Stomach (tissue), 19 donors: ENCODE measurements at places on chromosomes 2 and 18.

- no peak for DNase-seq
Measured at GRCh38 chr2:65344689-65345088, 87.7 kb downstream of the SPRED2 start.

- DNase-seq: no peak
Measured at GRCh38 chr2:165414187-165414586, 55.3 kb upstream of the CSRNP3 start.

- DNase-seq: peak; percentile 70
Measured at GRCh38 chr2:230828272-230828961, 36.3 kb upstream of the ITM2C start.

DNA sequence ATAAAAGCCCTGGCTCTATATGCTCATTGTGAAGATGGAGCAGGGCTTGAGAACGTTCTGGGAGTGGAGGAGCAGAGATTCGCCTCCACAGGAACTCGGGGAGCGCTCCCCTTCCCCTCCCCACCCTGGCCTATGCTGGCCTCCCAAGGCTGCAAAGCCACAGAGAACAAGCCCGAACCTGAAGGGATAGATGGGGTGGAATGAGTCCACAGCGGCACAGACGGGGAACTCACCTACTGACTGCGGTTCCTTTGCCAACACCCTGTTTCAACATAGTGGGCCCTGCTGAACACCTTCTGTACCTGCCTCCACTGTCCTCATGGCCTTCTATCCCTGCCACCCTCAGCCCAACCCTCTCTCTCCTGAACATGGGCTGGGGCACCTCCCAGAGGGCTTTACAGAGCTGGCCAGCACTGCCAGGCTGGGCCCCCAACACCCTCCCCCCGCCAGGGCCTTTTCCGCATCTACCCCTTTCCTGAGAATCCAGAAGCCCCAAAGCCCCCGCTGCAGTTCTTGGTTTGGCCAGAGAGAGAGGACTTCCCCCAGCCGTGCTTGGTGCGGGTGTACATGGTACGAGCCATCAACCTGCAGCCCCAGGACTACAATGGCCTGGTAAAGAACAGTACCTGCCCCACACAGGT, 41.5 kb downstream of the LMAN2L start:
- no peak for DNase-seq

GRCh38 chr2:176106581-176107539, at the start of gene HOXD11:
TSS of gene HOXD11 (plus strand) at chr2:176107280. CDS start at chr2:176107356, 76 bp downstream.
- DNase-seq: no peak

DNA sequence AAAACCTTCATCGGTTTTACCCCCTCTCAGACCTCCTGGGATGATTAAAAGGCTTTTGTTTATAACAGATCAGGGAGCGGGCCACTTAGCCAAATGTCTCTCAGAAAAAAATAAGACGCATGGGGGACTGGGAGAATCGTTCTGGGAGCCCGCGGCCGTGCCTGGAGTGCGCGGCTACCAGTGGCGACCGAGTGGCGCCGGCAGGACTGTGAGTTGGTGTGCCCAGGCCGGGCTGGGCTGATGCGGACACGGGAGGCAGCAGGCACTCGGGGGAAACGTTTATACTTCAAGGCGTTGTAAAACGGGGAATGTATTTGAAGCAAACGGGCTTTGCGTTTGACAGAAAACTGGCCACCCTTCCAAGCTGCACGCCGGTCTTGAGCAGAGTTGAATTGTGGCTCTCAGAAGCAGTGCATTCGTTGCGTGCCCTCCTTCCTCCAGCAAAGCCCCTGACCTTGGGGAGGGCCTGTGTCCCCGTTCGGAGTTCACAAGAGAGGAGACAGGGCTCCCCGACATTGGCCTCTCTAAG, 4.7 kb upstream of the HOXD10 start:
- no peak for DNase-seq

DNA sequence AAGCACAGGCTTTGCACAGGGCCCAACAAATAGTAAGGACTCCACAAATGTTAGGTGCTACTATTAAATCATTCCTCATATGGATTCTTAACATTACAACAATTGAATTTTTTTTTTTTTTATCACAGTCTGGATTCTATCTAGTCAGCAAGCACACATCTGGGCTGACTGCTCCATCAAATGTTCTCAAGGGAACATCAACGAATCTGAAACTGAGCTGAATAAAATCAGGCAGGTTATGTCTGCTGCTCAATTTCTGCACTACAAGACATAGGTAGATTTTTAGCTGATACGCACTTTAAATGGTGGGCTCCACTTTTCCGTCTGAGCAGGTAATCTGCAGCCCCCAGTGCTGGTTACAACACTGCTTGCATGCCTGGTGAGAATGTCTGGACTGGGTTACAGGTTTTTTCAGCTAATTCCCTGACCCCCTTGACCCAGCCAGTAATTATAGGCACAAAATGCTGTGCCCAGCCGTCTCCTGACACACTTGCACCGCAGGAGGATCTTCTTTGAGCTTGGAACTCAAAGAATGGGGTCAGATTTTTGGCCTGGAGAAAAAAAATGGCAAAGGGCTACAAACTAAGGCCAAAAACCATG, 44.6 kb downstream of the ADD2 start:
- DNase-seq: no peak

GRCh38 chr2:236536727-236537398, 32.8 kb upstream of the ACKR3 start:
- DNase-seq: peak; percentile 34

DNA sequence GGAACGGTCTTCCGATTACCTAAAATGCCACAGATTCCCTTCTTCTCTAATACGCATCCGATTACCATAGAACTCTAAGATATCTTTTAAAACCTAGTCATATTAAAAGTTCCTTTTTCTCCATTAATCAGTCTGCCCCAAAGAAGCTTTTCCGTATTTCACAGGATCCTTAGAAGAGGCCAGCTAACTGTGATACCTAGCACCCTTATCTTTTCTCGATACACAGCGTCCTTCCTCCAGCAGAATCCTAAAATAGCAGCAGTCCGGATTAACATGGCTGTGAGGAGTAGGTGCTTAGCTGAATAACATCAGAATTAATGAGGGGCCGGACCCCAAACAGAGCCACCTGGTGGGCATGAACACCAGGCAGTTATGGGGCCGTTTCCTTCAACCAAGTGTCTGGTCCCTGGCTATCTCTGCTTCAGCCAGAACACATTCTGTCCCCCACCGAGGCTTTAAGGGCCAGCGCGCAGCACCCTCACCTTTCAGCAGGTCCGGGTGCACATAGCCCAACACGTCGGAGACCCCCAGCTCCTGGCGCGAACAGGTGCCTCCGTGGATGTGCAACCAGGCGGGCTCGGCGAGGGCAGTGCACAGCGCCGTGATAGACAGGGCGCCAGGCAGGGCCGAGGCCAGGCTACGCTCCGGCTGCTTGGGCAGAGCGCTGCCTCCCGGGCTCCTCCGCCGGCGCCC, 995 bp downstream of the TMEM127 start:
- DNase-seq: no peak

DNA sequence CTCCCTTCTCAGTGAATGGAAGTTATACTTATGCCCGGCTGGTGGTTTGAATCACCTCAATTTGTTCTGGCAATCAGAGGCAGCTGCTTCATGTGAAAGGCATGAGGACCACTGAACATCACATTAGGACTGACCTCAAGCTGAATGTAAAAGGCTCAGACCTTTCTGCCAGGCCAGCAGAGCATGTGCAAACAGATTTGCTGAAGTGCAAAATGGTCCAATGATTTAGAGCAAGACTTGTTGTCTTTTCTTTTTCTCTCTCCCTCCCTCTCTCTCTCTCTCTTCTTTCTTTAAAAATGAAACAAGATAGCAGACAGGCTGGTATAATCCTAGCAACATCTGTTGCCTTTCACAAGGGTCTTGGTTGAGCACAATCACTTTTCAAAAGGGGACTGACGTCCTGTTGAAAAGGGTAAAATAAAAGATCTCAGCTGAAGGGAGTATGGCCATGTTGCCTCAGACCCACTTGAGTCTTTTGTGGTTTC, 13.3 kb upstream of the CDH7 start:
- DNase-seq: no peak

DNA sequence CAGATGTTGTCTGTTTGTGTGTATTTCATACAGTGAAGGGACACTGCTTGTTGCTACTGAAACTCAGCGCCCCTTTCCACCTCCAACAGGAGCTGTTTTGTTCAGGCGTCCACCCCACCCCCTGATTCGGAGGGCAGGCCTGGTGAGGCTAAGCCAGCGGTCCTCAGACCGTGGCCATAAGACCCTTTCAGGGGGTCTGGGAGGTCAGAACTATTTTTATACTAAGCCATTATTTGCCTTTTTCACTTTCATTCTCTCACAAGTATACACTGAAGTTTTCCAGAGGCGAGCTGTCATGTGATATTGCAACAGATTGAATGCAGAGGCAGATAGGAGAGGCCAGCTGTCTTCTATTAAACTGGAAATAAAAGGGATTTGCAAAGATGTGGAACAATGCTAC, 39.7 kb upstream of the IGFBP5 start:
- DNase-seq: no peak

DNA sequence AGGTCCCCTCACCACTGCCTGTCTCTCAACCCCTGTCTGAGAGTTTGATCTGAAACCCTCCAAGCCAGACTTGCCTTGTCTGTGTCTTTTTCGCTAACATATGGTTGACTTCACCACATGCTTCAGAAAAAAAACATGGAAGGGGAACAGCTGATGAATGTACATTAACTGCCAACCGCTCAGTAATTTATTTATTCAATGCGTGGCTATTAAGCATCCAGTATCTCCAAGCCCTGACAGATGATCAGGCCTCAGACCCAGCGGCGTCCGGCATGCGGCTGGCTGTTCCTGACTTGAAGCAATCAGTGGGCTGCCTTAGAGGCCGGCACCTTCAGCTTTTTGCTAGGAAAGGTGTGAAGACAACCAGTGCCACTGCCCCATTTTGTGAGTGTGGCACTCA, 62.3 kb downstream of the NGEF start:
- DNase-seq: no peak

- no peak for DNase-seq
Measured at GRCh38 chr18:13566941-13567746, 159.2 kb downstream of the FAM210A start.

- peak; percentile 82 for DNase-seq
Measured at GRCh38 chr18:61502472-61502871, 169.2 kb downstream of the CDH20 start.

GRCh38 chr2:69917852-69918251, 2.9 kb downstream of the MXD1 start:
- no peak for DNase-seq

- no peak for DNase-seq
Measured at GRCh38 chr18:49343179-49343578, 117.3 kb downstream of the DYM start.

GRCh38 chr2:91477731-91478672, 2786.5 kb downstream of the RPIA start:
- DNase-seq: peak; percentile 43

DNA sequence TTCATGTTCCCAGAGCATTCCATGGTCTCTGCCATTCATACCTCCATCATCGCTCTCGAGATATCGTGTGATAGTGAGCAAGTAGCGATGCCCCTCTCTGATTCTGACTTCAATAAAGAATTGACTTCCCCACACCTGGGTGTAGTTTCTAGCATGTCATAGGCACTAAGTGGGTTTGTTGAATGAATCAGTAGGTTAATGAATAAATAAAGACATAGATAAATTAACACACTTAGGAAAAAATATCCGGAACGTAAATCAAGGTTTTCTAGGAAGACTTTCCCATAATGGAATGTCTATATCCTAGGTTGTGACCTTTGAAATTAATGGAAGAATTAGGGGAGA, 159.1 kb downstream of the DOCK10 start:
- no peak for DNase-seq

DNA sequence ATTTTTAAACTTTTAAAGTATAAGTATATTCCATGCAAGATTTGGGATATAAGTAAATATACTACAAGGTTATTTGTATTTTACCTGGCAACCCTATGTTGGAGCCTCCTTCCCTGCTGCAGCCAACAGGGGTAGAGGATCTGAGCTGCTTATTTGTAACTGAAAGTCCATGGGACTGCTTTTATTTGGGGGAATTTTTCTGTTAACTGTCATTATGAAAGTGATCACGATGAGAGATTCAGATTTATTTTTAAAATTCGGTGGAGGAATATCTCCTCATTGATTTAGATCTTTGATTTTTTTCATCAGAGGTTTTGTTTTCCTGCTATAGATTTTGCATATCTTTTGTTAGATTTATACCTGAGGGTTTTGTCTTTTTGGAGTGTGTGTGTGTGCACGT, 215.9 kb downstream of the PRKCE start:
- DNase-seq: no peak

- no peak for DNase-seq
Measured at GRCh38 chr18:52426041-52426440, 86.0 kb downstream of the DCC start.

GRCh38 chr2:113181258-113182051, 7.7 kb downstream of the PSD4 start:
- peak; percentile 59 for DNase-seq

DNA sequence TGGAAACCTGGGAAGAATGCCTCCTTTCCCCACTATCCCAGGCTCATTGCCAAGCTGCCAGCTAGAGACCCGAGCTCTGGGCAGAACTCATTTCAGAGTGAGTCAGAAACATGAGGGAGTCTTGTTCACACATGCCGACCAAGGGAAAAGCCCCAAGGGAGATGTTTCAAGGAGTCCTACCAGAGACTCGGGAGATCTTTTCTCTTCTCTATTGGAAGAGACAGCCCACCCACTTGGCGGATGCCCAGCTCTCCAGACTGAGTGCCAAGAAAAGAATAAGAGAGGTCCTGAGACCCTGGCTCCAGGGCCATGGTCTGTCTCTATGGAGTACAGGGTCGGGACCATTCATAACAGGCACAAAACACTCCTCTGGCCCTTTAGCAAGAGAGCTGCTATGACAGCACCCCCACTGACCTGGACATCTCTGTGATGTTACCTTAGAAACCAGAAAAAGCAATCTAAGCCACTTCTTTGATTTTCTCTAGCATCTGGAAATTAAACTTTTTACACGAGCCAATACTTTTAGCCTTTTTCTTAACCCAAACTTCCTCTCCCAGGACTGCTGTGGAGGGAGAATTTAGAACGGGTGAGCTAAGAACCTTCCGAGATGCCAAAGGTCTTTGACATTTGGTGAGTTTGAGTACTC, 18.5 kb upstream of the IGFBP5 start:
- DNase-seq: no peak

DNA sequence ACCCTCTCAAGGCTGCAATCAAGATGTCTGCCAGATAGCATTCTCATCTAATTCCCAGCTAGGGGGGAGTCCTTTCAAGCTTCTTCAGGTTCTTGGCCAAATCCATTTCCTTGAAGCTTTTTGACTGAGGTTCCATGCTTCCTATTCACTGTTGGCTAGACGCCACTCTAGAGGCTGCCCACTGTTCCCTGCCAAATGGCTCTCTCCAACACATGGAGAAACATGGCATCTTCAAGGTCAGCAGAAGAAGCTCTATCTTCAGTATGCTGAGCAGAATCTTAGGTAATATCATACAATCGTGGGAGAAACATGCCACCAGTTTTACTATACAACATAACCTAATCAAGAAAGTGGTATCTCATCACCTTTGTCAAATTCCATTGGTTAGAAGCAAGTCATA, 1985.1 kb upstream of the CELF4 start:
- DNase-seq: no peak
